ENCODE measurements at places on chromosomes 3 and 15.

- DNase-seq: no peak
Measured at GRCh38 chr3:39809995-39810595, 686 bp downstream of the MYRIP start.

DNA sequence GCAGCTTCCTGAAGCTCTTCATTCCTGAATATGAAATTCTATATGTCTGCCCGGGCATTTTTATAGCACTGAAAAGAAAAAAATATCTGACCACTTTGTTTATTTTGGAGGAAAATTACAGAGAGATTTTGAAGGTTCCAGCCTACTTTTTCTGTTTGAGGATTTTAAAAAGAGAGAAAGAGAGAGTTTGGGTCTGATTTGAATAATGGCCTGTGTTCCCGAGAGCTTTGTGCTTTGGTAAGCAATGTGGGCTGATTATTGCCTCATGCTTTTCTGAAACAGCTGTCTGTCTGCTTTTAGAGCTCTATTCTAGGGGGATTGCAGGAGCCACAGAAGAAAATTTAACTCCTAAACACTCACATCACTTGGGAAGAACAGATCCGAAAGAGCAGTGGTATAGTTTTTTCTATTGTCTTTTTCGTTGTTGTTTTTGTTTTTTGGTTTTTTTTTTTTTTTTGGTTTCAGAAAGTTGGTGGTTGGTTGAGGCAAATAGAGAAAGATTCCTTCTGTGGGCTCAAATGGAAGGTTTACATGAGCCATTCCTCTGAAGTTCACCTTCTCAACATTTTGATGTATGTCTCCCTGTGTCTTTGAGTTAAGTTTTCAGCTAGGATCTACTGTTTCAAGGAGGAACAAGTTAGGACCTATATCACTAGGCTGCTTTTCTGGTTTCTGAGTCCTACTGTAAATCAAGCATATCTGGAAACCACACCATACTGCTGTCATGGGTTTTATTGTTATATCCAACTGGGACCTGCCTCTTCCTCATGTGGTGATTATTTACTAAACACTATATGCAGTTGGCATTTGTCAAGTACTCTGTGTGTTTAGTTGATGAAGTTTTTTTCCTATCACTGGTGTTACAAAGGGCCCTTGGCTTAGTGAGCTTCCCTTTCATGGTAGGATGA is 178.9 kb downstream of the KCNMB2 start:
- no peak for DNase-seq

GRCh38 chr3:11551036-11551435 is 92.7 kb downstream of the VGLL4 start:
- DNase-seq: no peak

DNA sequence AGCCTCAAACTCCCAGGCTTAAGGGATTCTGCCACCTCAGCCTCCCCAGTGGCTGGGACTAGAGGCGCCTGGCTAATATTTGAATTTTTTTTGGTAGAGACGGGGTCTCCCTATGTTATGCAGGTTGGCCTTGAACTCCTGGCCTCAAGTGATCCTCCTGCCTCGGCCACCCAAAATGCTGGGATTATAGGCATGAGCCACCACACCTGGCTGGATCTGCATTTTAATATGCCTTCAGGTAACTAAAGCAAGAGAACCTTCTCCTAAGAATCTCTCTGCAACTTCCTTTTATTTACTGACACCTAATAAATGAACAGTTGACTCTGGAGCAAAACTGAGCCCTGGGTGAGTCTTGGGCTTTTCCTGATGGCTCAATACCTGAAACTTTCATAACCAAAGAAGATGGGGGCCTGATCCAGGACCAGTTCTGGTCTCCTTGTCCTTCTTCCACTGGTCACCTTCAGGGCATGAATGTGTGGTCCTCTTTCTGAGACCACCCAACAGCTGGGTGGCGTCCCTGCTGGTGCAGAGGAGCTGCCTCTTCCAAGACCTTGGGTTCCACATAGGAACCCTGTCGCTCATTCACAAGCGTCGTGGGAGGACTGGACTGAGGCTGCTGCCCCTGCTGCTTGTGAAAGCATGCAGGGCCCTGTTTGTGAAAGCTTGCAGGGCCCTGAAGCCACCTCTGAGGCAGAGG is 28.2 kb downstream of the CCR9 start:
- no peak for DNase-seq

- no peak for DNase-seq
Measured at GRCh38 chr3:161600173-161600572, 103.6 kb downstream of the OTOL1 start.

DNA sequence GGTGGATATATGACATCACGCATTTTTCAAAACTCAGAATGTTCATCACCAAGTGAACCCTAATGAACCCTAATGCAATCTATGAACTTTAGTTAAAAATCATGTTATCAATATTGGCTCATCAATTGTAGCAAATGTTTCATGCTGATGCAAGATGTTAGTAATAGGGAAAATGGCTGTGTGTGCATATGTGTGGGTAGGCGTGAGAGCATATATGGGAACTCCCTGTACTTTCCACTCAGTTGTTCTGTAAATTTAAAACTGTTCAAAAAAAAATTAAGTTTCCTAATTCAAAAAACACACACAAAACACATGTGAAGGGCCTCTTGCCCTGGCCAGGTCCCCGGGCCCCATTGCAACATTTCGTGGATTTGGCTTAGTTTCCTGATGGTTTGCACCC is 89.7 kb upstream of the PROK2 start:
- no peak for DNase-seq
